ENCODE measurements at places on chromosomes 12 and 14. TPM values are rescaled to one million over a fixed set of nuclear protein-coding genes. Genes with fewer than 3 reads are reported as not detected.

MORN3 gene
- total RNA-seq: 0.70 TPM

GRCh38 chr12:26471560-26471959 is 276.2 kb downstream of the SSPN start:
- DNase-seq: no peak

MYBPC1 gene
- total RNA-seq: 0.60 TPM

CRIP2 gene
- 26.1 TPM for total RNA-seq

DNA sequence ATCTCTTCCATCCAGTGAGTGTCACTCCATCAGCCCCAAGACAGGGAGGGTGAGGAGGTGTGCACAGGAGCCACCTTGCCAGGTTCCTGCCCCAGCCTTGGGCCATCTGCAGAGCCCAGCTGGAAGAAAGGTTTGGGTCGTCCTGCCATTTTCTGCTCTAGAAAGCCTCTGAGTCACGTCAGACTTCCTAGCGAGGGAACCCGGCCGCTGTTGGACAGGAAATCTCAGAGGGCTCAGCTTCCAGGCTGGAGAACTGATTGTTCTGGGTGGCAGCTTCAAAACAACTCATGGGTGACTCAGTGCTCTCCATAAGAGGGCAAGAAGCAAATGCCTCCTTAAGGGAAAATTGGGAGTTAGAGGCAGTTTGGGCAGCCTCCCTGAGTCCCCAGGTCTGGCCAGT is 16.6 kb downstream of the HIP1R start:
- DNase-seq: no peak

AMDHD1 gene
- 1.1 TPM for total RNA-seq

DNA sequence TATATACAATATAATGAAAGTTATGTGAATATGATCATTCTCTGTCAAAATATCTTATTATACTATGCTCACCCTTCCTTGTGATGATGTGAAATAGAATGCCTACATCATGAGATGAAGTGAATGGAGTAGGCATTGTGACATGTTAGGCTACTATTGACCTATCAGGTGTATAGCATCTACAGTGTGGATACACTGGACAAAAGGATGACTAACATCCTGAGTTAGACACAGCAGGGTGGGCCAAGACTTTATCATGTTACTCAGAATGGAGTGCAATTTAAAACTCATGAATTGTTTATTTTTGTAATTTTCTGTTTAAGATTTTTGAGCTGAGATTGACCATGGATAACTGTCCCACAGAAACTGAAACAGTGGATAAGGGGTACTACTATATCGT is 53.4 kb upstream of the NAV3 start:
- no peak for DNase-seq

DNA sequence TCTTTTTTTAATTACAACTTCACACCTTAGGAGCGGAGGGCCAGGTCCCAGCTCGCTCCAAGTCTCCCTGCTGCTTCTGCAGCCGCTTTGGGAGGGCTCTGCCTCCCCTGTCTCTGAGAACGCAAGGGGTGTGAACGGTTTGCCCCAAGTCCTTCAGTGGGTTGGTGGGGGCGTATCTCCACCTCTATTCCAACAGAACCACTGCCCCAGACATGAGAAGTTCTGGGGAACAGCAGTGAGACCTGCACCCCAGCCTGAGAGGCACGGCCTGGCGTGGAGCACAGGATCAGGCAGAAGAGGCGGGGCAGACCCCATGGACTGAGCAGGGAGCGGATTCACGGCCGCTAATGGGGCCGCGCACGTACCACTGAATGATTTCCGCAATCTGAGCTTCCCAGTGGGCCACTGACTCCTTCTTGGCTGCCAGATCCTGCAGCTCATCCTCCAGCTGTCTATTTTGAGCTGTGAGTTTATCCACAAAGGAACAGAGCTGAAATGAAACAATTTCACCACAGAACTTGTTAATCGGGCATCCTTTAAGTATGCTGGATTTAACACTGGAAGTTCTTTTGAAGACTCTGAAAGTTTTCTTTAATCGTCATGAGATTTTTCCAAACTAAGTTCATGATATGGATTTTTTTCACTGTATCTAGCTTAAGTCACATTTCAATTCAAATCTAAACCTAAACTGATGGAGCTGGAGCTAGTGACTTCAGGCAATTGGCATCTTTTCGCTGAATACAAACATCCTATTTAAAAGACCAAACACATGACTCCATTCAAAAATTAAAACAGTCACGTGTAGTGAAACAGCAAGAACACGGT is 44.4 kb downstream of the AMN start:
- no peak for DNase-seq

GRCh38 chr12:128755566-128755965 is 68.2 kb downstream of the SLC15A4 start:
- DNase-seq: no peak

MSRB3 gene
- 4.0 TPM for total RNA-seq

DNA sequence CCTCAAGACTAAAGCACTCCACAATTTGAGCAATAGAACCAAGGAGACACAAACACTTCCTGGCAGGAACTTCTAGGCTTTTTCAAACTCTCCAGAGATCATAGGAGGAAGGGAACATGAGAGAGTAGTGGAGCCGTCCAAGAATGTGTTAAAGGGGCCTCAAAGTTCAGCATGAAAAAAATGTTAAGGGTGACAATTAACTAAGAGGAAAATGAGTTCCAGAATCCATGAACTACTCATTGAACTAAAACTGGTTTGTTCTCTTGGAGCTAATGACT is 122.0 kb downstream of the WIF1 start:
- DNase-seq: no peak

GRCh38 chr14:69318901-69319475 is 59.0 kb downstream of the GALNT16 start:
- no peak for DNase-seq

EPYC gene
- total RNA-seq: not detected

SMCO2 gene
- total RNA-seq: not detected

ATP5MC2 gene
- total RNA-seq: 174 TPM

GRCh38 chr12:117028254-117028653 is 71.0 kb downstream of the TESC start:
- no peak for DNase-seq

DNA sequence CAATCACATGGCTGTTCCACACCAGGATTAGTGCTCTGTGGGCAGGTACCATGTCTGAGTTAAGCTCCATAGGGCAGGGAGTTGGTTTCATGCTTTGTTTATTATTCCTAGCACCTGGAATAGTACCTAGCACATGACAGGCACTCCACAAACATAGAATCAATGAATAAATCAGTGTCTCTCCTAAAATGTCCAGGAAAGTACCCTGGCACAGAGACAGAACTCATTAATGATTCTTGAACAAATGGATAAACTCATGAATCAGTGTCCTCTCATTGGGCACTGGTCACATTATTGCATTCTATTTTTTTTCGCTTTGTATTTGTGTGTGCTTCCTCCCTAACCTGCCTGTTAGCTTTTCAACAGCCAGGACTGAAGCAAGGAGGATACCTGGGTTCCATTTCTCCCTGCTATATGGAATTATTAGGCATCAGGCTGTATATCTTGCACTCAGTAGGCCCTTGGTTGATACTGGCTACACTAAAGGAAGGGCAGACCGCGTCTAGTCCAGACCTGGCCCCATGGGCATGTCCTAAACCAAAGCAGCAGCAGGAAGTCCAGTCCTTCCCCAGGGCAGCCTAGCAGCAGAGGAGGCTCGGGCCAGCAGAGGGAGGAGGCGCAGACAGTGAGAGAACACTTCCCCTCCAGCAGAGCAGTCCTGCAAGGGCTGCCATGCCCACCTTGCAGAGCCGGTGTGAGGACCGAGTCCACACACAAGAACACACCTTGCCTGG is 18.4 kb downstream of the HDAC7 start:
- no peak for DNase-seq

All from pancreas (tissue), 10 donors.